ENCODE measurements at places on chromosomes 3 and 15.

DNA sequence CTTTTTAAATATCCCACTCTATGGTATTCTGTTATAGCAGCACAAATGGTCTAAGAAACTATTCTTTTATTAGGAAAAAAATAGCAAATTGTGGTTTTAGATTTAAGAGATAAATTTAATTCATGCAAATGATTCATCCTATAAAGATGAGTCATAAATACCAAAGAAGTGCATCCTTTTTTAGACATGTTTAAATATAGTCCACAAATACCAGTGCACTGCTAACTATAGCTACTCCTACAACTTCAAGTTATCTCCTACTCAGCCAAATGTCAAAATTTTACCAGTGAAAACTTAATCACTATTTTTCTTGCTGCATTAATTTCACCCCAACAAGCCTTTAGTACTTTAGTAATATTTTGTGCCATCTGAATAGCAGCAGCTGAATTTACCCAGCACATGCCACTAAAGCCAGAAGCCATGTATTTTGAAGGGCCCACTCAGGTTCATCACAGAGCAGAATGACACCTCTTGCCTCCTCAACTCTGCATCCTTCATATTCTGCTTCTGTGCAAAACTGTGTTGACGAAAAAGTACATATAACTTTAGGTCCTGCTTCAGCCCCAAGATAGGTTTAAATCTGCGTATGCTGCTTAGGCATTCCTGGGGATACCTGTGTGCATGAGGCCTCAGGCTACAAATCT is 24.9 kb downstream of the CX3CR1 start:
- peak; percentile 57 for DNase-seq

- no peak for DNase-seq
Observed at GRCh38 chr3:12774619-12775018, 15.6 kb upstream of the TMEM40 start.

DNA sequence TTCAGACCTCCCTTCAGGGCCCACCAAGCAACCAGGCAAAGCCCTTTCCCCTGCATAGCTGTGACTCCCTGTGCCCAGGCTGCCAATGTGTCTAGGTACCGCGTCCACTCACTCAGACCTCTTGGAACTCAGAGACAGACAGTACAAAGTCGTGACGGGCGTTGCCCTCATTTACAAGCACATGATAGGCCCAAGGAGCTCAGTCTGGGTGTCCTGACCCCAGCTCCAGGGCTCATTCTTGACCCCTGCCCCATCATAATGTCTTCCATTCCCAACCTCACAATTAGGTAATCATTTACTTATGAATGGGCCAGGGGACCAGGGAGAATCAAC is 56.0 kb downstream of the KLF13 start:
- DNase-seq, result no peak

DNA sequence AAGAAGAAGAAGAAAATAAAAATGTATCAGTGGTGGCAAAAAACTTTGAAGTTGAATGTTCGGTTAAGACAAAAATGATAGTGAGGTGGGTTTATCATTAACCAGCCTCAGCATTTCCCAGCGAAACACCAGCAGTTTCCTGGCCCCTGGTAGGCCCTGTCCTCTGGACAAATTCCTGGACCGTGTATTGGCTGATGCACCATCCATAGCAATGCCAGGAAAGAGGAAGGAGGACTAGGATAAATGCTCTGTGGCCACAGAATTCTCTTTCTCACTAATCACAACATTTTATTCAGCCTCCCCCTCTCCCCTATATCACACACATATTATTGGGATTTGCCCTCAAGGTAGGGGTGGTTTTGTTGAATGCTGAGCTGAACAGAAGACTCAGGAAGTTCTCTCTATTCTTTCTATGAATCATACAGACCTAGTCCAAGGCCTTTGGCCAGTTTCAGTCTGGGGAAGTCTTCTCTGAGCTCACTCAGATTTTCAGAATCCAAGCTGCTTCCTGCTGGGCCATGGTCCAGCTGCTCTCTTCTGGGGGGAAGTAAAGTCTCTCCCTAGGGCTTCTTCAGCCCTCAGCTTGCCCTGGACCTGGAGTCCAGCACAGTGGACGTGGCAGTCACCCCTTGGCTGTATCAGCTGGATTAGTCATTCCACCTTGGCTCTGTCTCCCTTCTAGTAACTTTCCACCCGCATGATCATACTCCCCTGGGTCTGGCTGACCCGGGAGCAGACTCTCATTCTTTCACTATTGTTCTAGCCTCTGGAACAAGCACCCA is 27.6 kb downstream of the SLC28A1 start:
- peak; percentile 97 for DNase-seq

DNA sequence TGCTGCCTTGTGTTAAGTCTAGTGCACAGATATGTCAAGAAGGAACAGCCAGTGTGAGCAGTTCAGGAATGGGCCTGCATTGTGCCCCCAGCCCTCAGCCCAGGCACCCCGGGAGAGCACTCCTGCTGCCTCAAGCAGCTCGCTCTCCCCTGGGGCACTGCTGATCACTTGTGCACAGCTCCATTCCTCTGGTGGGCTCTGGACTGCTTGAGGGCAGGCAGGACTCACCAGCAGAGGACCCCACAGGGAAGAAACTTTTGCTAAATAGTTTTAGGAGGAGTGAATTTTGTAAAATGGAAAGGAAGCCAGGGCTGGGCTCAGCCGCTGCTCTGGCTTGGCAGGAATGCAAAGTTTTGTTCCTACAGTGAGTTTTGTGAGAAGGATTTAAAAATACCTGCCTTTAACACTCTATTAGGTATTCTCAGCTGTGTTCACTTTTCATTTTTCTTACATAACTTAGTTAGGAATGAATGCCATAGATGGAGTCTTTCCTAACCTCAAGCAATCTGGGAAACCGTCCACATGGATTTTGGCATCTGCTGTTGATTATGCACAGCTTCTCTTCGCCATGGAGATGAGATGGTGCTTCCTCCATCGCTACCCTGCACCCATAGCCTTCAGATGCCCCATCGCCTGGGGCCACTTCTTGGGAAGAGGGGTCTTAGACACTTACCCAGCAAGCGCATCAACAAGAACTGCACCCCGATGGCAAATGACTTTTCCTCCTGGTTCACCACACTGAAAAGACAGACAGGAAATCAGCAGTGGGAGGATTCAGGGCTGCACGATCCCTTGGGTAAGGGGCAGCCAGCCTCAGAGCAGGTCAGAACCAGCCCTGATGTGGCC is 42.3 kb upstream of the RAB6B start:
- peak; percentile 73 for DNase-seq

GRCh38 chr3:77281721-77282120 is 241.8 kb downstream of the ROBO2 start:
- DNase-seq, result no peak

GRCh38 chr3:100737334-100737733 is 28.0 kb downstream of the TFG start:
- DNase-seq, result no peak

DNA sequence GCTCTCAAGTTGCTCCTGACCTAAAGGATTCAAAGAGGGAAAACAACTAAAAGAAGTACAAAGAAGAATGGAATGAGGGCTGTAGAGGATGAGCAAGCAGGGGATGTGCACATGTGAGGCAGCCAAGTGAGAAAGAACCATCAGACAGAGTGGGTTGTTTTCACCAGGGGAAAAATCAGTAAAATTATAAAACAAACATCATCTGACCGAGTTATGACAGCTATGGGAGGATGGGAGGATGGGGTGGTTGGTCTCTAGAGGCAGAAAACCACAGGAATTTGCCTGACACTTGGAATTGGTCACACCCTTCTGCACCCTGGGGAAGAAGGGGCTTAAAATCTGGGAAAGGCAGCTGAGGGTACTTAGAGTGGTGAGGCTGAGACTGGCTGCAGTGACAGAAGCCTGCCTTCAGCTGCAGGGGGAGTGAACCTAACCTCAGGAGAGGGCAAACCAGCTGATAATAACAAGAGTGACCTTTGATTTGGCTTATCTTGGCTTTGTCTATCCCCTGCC is 10.1 kb downstream of the ARHGAP31 start:
- DNase-seq, result no peak
